ENCODE measurements at places on chromosomes 3 and 15. TPM values are rescaled to one million over a fixed set of nuclear protein-coding genes. Genes with fewer than 3 reads are reported as not detected.

The PATL2 gene
- 1.7 TPM for total RNA-seq

The FAM81A gene
- total RNA-seq, result 2.0 TPM

The MYL3 gene
- total RNA-seq, result 19.8 TPM

The PLCD1 gene
- total RNA-seq, result 14.6 TPM

The TICRR gene
- 2.9 TPM for total RNA-seq

The MKRN3 gene
- total RNA-seq, result 0.95 TPM

The ILDR1 gene
- 1.2 TPM for total RNA-seq

The NCBP2 gene
- 38.8 TPM for total RNA-seq

The CA12 gene
- total RNA-seq, result 5.8 TPM

The CLRN1 gene
- total RNA-seq, result not detected

The SEMA3G gene
- 7.6 TPM for total RNA-seq

The ENTPD3 gene
- 8.5 TPM for total RNA-seq

The TMCO5A gene
- not detected for total RNA-seq

The CMC1 gene
- total RNA-seq, result 20.5 TPM

The TRAIP gene
- total RNA-seq, result 6.8 TPM

The SLC12A1 gene
- not detected for total RNA-seq

The BLM gene
- 7.8 TPM for total RNA-seq

The COMMD4 gene
- 15.9 TPM for total RNA-seq

The PLSCR4 gene
- total RNA-seq, result 94.3 TPM

The CACNA1D gene
- 23.5 TPM for total RNA-seq

The ANKRD63 gene
- not detected for total RNA-seq

The C2CD4A gene
- total RNA-seq, result 0.11 TPM

The EPHB3 gene
- 28.0 TPM for total RNA-seq

The CCDC13 gene
- total RNA-seq, result 1.1 TPM

The SH3GL3 gene
- total RNA-seq, result 8.9 TPM

The EFHB gene
- not detected for total RNA-seq

The MAN2C1 gene
- 78.2 TPM for total RNA-seq

The ZNF80 gene
- not detected for total RNA-seq

The EEFSEC gene
- 4.2 TPM for total RNA-seq

The LRRK1 gene
- 9.9 TPM for total RNA-seq

The PTX3 gene
- total RNA-seq, result 5.1 TPM

The NPAP1 gene
- 0.58 TPM for total RNA-seq

The MST1R gene
- 1.7 TPM for total RNA-seq

The COL6A5 gene
- 6.1 TPM for total RNA-seq

Measured in urinary bladder (tissue), 4 donors.